ENCODE measurements at places on chromosomes 4 and X.

GRCh38 chr4:125650557-125650956 is 335.8 kb downstream of the FAT4 start:
- DNase-seq, result no peak

DNA sequence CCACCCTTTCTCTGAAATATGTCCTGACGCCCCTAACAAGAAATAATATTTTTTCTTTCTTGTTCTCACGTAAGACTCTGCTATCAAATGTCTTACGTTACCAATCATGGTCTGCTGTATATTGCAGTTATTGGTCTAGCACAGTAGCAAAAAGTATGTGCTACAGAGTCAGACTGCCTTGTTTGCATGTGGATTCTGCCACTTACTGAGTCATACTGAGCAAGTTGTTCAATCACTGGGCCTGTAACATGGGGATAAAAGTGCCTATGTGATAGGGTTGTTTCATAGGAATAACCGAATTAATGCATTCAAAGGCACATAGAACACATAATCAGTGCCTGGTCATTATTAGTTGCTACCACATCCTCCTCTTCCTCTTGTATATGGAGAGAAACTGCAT is 14.1 kb downstream of the RPGR start:
- no peak for DNase-seq

GRCh38 chr4:83922402-83922801 is 386.5 kb downstream of the GPAT3 start:
- peak; percentile 21 for DNase-seq

DNA sequence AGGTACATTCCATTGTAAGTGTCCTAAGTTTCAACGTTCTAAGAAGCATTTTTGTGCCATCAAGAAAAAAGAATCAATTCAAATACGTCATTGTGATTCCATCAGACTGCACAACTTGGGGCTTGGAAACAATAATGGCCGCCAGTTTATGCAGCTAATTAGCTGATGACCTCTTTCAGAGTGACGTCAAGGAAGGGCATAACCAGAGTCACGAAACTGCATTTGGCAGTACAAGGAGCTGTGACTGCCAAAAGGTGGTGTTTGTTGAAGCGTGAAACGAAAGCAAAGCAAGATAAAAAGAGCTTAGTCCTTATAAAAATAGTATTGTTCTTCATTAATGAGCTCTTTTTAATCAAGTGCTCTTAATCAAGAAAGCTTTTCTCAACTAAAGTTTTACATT is 81.1 kb upstream of the SH3RF1 start:
- no peak for DNase-seq

DNA sequence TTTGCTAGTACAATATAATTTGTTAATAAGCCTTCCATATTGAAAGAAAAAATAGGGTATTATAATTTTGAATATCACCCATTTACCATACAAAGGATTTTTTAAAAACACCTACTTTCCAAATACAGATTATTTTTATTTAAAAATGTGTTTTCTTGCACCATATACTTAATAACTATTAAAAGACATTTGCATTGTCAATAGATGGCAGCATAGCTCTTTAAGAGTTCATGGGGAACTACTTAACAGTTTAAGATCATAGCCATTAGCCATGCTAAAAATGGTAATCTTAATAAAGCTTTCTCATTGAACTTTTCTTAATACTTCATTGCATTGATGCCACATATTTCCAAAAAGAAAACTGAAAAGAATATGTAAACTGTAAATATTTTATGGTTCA is 1995.9 kb downstream of the C4orf33 start:
- DNase-seq, result no peak

DNA sequence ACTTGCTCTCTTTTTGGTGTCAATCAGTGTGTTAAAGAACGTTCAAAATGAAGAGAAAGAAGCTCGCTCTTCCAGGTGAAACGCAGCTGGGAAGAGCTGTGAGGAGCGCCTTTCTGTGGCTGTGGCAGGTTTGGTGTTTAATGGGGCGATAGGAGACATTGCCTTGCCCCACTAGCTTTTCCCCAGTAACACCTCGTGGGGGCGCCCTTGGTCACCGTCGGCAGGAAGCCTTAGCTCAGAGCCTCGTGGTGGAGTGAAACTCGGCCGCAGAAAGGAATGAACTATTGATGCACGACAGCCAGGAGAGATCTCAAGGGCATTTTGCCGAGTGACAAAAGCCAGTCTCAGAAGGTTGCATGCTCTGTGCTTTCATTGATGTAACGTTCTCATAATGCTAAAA is 65.1 kb downstream of the GPR143 start:
- DNase-seq, result no peak

GRCh38 chrX:41828826-41829225 is 94.5 kb downstream of the CASK start:
- no peak for DNase-seq

DNA sequence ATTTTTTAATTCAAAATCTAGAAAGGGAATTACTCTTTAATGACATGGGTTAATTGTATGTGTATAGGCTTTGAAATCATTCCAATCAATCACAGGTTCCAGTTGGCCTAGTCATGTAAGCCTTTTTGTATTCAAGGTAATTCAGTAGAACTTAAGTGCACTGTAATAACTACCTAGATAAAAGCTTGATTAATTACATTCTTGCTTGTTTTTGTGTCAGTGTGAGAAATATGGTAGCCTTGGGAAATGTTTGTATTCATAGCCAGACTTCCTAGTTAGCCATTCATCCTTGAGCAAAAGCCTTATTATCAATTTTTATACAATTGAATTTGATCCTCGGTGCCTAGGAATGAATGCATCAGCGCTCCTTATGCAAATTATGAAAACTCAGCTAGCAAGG is 33.5 kb downstream of the TKTL2 start:
- DNase-seq, result no peak

DNA sequence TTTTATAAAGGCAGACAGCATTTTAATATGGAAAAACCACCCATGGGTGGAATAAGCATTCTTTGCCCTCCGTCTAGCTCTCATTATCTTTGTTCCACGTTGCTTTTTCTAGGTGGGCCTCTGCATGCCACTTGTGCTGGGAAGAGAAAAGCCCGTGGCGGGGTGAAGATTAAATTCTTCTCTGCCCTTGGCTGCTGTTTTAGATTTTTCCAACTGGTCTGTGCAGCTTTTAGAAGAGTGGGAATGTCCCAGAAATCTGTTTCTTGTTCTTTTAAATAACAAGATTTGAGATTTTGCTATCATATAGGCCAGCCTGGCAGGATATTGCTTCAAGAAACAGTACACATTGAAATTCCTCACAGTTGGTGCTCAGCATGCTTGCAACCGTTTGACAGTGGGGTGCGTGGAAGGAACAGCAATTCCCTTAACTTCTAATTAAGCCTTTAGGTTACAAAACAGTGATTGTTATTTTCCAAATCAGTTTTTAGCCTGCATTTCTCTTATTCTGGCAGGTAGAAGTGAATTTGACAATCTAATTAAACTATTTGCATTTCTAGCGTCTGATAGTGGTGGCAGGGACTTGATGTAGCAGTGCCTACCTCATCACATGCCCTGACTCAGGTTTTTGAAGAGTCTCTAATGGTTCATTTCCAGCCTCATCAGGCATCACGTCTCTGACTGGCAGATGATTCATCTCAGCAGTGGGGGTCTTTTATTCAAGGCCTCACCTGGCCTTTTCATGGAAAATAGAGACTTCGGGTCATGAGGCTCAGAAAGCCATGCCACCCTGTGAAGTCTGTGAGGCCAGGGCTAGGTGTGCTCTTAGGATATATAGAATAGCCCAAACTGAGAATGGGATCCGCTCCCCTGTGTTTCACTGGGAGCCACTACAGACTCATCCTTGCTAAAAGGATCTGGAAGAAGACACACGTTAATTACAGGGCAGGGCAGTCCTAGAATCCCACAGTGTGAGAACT is 50.8 kb downstream of the PPEF1 start:
- no peak for DNase-seq

DNA sequence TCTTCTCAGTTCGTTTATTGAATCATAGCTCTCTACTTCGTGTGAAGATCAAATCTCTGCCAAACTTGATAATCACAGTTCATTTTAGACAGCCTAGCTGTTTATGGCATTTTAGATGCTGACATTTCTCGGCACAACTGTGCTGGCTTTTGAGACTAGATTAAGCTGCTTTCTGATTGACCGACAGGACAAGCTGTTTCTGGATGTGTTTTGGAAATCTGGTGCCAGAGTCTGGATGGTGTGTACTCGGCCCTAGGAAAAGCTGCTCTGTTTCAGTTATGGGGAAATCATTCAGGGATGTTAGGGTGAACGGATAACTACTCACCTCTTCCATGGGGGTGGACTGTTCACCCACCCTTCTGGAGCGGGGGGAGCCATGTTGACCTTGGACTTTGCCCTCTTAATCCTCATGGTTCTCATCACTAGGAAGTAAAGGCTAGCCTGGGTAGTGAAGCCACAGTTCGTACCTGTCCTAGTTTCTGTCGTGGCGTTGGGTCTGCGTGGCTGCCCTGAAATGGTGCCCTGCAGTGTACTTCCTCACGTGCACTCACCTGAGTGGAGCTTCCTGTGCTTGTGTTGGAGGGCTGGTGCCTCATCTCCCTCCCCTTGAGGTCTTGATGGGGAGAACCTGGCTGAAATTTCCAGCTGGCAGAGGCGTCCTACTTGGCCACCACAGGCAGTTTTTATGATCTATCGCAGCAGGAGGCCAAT is 13.7 kb upstream of the WDR1 start:
- DNase-seq, result no peak

DNA sequence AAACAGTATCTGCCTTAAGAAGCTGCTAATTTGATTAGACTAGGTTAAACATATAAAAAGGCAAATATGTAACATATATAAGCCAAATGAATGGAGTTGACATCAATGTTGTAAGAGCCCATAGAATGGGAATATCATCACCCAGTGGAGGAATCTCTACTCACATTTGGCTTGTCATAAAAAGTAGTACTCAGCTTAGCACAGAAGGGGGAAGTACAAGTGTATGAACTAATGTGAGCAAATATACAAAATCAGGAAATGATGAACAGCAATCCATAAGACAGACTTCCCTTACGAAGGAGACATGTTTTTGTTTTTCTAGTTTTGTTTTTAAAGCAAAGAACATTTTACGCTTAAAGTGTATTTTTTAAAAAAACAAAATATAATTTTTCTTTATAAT is 74.9 kb downstream of the MAB21L2 start:
- DNase-seq, result no peak

DNA sequence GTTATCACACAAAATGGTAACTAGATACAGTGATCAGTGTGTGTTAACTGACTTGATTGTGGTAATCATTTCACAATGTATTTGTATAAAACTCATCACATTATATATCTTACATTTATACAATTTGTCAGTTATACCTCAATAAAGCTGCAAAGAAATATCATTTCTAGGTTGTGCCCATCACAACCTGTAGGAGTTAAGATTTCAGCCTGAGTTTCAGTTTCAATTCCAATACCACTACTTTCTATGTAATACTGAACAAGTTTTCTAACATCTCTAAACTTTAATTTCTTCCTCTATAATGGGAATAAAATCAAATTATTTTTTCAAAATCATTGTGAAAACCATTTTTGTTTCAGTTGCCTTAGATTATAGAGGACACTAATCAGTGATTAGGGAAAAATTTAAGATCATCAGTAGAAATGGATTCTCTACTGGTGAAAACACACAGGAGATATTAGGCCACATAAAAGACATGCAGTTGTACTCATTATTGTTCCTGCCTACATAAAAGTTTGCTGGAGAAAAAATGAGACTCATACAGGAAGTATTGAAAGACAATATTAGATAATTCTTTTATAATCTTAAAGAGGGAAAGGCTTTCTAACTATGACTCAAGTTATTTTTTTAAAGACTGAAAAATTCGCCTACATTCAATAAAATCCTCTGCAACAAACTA is 18.4 kb upstream of the TBC1D1 start:
- DNase-seq, result no peak

DNA sequence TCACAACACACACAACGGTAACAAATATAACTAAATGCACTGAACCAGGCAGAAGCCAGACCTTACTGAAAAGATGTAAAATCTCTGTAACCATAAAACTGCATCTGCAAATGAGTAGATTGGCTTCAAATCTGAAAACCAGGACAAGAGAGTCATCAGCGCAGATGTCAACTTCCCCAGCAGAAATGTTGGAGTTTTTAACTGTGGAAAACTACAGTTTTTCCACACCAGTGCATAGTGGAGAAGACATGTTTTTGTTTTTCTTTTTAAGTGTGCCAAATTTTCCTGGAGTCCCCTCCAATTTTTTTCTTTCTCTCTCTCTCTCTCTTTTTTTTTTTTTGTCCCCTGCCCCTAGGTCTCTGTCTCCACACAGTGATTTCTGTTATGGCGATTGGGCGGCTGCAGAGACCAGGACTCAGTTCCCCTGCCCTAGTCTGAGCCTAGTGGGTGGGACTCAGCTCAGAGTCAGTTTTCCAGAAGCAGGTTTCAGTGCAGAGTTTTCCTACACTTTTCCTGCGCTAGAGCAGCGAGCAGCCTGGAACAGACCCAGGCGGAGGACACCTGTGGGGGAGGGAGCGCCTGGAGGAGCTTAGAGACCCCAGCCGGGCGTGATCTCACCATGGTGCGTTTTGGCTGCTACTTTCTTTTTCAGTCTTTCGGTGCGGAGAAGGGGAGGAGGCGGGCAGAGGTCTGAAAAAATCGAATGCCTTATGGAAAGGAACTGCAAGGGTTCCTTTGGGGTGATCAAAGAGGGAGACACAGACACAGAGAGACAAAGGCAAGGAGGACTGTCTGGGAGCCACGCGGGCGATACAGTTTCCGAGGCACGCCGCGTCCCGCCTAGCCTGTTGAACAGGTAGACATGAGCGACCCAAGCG is at the start of gene GUCY1A1:
TSS of gene GUCY1A1 (plus strand) at position 505 of the 878 bp plus-strand sequence. CDS start 30,020 bp downstream, outside the sequence.
- no peak for DNase-seq

- DNase-seq, result no peak
Measured at GRCh38 chr4:54954656-54955388, 170.6 kb downstream of the KDR start.

DNA sequence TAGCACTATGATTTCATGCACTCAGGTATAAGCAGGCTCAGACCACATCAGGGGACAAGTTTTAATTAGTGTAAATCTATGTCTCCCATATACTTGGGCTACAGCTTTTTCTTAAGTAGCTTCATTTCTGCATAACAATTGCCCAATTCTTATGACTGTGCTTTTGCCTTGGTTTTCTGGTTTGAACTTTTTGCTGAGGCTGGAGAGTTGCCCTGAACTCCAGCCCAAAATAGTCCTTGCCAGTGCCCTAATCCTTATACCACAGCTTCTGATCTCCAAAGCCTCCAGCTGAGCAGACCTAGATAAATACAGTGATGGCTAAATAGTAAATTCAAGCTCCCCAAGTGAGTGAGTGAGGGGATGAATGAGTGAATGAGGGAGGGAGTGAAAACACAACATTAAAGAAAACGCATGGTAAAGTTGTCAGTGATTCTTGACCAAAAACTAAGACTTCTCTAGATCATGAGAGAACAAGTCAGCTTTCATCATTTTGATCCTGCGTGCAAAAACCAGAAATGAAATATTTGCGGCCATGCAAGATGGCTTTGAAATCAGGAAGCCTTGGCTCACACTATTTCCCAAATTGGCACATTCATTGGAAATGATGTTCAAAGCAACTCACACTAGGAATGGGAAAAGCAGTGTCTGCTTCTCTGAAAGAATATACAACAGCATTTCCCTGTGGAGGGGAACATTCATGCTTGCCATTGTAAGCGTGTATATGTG is 437.1 kb upstream of the CTSO start:
- no peak for DNase-seq

All from NCI-H524 (cell line).